ENCODE measurements at places on chromosomes 5 and 9. TPM values are rescaled to one million over a fixed set of nuclear protein-coding genes. Genes with fewer than 3 reads are reported as not detected.

GRCh38 chr9:15570769-15571168, 17.9 kb downstream of the CCDC171 start:
- DNase-seq, result no peak

The MROH2B gene
- polyA plus RNA-seq, result 0.07 TPM

DNA sequence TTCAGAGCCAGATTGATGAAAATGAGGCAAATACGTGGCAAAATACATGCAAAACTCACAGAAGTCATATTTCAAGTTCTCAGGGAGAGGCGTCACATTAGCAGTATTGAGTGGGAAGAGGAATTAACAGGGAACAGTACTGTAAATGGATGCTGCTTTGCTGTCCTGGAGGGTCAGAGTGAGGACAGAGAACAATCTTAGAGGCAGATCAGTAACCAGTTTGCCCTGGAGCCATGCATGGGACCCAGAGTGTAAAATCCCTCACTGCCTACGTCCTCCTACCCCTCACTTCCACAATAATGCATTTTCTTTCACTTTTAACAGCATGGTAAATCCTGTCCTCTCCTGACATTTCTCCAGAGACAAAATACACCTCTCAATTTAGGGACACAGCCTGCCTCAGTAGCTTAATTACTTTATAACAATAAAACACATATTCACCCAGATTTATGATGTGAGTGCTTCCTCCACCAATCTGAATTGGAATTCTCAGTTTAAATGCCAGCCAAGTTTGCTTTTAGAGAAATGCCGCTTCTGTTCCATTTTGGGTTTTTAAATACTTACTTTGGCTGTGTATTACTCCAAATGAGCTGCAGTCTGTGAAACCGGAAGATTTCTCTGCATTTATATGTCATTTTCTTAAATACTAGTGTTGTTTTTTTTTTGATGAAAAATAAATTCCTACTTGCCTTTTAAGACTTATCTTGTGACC, 70.0 kb downstream of the LMNB1 start:
- no peak for DNase-seq

The FOXD4L5 gene
- not detected for polyA plus RNA-seq

DNA sequence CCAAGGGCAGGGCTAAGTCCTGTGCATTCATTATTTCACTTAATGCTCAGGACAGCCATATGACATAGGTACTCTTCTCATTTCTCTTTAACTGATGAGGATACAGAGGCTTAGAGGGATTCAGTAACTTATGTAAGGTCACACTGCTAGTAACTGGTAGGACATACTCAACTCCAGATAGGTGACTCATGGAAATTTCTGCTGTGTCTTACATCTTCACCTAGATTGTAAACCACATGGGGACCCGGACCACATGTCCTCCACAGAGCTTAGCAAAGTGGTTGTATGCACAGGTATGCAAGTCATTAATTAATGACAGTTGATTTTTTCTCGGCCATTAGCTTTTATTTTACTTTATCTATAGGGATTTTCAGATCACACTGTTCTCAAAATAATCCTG, 29.3 kb downstream of the SLC1A1 start:
- no peak for DNase-seq

DNA sequence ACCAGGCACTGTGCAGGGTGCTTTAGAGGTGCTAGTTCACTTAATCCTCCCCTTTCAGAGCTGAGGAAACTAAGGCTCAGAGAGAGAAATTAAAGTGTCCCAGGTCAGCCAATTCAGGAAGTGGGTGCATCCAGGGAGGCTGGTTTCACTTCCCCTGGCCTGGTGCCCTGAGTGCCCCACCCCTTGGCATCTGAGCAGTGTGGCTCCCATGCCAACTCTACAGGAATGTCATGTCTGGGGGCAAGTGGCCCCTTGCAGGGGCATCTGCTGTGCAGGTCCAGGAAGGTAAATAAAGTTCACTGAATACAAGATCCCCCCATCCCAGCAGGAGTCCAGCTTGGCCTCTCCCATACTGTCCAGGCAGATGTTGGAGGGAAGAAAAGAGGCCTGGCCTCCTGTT, 4.4 kb upstream of the N4BP3 start:
- no peak for DNase-seq

GRCh38 chr9:127012250-127012649, 97.7 kb downstream of the RALGPS1 start:
- DNase-seq, result no peak

Measured in muscle of arm (tissue), 14 donors.